ENCODE measurements at places on chromosomes 1 and 21.

GRCh38 chr21:35488946-35489345 lies 439.8 kb upstream of the RUNX1 start:
- no peak for DNase-seq

DNA sequence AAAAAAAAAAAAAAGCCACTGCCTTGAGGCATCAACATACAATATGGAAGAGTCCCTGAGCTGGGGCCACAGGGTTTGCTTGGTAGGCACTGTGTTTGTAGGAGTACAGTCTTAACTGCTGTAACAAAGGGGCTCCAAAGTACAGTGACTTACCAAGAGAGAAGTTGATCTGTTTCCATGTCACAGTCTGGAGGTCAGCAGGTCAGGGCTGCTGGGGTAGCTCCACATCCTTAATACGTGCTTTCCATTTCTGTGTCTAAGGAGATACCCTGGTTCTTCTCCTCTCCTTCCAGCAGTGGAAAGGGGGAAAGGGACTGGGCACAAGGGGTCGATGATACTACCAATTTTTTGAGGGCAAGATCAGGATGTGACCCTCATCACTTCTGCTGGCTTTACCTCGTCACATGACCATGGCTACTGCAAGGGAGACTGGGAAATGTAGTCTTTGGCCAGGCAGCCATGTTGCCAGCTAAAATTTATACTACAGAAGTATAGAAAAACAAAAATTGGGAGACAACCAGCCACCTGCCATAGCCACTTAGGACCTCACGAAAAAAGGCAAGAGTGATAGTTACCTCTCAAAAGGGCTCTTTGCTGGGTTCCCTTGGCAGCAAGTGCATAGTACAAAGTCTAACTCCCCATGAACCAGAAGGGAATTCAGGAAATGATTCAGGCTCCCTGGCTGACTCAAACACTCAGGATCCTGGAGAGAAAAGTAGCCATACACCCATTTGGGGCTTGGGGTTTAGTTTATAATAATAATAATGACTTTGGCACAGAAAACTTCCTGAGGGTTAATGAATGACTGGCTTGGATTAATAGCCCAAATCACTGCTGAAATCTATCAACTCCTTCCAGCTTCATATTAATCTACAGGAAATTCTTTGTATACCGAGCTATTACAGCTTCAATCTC lies 52.7 kb upstream of the ATP5PO start:
- DNase-seq = no peak

GRCh38 chr1:77146270-77146669 lies 73.0 kb downstream of the PIGK start:
- no peak for DNase-seq

DNA sequence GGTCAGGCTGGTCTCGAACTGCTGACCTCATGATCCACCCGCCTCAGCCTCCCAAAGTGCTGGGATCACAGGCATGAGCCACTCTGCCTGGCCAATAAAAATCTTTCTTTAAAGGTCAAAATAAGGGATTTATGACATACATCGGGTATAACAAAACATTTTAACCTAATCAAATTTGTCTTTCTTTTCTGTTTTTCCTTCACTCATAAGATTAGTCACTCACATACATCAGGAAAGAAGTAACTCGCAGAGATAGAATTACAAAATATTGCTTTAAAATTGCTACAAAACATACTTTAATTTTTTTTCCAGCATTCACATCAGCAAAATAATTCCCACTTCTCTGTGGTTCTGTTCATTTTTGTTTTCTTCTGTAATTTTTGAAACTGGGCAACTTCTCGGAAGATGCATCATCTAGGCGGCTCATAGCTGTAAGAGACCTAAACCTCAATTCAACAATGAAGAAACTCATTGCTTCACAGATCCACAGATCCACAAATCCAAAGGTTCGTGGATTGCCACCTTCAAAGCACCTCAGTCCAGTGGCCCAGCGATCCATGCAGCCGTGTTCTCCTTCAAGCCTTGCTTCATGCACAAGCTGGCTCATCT lies 39.7 kb downstream of the NEK2 start:
- DNase-seq = no peak

GRCh38 chr1:28761189-28761588 lies 24.4 kb downstream of the YTHDF2 start:
- no peak for DNase-seq

DNA sequence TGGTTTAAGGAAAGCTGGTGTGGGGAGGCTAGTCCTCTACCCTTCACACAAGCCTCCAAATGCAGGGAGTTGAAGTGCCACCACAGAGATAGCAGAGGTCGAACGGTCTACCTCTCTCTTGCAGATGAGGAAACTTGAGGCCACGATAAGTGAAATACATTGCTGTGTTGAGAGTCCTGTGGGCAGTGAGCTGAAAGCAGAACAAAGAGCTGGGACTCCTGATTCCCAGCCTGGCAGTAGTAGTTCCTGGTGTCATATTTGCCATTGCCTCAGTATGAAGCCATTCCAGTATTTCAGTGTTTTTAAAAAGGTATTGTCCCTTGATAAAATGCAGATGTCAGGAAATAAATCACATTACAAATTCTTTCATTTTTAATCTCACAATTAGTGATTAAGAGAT lies 28.6 kb downstream of the AK4 start:
- no peak for DNase-seq

- DNase-seq = no peak
Measured at GRCh38 chr1:22282364-22282995, 139.6 kb upstream of the WNT4 start.

- no peak for DNase-seq
Measured at GRCh38 chr1:231279081-231279480, 38.1 kb downstream of the GNPAT start.

- DNase-seq = no peak
Measured at GRCh38 chr1:86756062-86756406, 51.7 kb downstream of the SH3GLB1 start.

DNA sequence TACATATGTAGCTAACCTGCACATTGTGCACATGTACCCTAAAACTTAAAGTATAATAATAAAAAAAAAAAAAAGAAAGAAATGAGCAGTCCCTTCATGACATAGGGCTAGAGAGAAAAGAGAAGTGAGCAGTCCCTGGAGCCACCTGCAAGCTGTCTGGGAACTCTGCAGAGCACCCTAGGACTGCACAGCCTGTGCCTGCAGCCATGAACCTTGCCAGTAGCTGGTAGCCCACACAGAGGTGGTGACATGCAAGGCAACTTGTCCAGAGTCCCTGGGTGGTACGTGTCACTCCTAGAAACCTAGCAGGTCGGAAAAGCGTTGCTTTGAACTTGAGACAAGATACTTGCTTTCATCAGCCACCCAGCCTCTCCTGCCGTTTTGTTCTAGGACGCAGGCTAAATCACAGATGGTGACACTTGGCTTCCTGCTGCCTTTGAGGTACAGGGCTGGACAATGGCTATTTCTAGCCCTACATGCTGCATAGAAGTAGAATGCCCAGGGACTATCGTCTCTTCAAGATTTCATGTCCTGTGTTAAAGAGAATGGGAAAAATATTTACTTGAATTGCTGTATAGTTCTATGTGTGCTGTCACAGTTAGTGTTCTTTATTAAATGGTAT lies 260.9 kb downstream of the LTN1 start:
- no peak for DNase-seq

DNA sequence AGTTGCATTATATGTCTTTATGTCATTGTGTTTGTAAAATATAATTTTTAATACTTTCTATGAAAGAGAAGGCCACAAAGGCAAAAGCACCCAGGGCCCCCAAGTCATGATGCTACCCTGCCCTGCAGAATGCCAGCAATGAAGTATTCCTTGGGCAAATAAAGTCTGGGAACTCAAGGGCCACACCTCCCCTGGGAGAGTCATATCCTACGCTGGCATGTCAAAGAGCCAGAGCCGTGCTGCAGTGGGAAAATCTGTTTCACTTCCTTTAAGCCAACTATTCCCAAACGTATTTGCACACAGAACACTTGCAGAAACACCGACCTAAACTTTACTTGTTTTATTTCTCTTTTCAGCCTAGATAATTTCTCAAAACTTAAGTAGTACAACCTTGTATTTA lies 98.4 kb upstream of the KAZN start:
- DNase-seq = no peak

DNA sequence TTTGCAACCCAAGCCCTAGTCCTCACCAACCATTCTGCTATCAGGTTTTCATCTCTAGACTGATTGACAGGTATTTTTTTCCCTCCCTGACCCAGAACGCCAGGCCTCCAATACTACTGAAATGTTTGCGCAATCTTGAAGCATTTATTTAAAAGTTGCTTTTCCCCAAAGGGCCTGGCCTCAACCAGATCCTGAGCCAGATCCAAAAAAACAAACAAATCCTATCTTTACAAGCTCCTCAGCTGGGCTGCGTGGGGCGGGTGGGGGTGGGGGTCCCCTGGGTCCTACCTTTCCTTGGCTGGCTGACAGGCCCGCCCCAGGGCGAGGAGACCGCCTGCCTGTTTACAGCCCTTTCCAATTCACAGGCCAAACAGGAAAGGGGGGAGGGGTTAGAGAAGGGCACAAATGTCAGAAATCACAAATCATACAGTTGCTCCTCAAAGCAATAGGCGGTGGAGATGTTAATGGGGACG lies 98.8 kb downstream of the FOXD2 start:
- DNase-seq = no peak

GRCh38 chr1:64072089-64072793 lies 131.2 kb upstream of the UBE2U start:
- no peak for DNase-seq

GRCh38 chr1:58932859-58933598 lies 149.2 kb upstream of the JUN start:
- no peak for DNase-seq

- DNase-seq = no peak
Measured at GRCh38 chr1:12035312-12035711, 16.0 kb downstream of the MIIP start.

DNA sequence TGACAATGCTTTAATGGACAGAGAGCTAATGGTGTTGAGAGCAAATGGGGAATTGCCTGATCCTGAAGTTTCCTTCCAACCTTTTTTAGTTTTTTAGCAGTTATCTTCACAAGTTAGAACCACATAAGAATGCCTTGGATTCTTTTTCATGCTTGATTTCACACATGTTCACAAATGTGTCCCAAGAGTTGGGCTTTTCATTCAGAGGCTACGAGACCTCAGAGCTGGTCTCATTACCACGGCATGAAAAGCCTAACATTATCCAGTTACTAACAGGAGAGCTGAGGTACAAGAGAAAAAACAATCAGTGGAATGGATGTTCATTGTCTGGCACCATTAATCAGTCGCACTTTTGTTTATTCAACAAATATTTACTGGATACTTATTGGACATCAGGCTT lies 340.6 kb downstream of the ZNF326 start:
- no peak for DNase-seq

GRCh38 chr1:231055271-231055670 lies 15.2 kb upstream of the FAM89A start:
- no peak for DNase-seq

DNA sequence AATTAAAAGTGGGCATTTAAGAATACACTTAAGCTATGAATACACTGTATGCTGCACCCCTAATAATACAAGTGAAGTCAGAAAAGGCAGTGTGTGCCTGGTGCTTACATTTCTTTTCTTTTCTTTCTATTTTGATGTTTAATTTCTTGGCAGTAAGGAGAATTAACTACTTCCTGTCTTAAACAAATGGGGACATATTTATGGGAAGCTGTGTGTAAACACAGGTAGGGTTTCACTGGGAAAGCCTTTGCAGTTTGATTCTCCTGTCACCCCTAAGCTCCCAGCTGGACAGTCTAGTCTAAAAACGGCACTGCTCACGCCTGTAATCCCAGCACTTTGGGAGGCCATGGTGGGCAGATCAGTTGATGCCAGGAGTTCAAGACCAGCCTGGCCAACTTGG lies 146.0 kb downstream of the MIS18A start:
- DNase-seq = no peak

DNA sequence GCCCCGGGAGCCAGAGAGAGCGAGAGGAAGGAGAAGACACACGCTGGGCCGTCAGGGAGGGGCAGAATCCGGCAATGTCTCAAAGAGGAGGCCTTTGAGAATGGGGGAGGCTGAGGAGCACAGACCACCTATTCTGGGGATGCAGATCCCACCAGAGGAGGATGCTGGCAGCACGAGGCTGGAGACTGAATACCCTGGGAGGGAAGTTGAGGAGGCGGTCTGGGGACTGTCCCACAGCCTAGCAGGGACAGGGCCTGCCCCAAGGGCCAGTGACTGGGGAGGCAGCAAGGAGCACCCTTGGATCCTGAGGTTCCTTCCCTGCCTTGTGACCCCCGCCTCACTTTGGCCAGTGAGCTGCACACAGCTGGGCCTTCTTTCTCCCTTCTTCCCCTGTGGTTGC lies 49.2 kb downstream of the SLC37A1 start:
- DNase-seq = no peak

GRCh38 chr1:174982971-174983689 lies 16.6 kb upstream of the CACYBP start:
- DNase-seq = peak; percentile 36

GRCh38 chr1:89453123-89453972 lies 71.3 kb upstream of the LRRC8B start:
- no peak for DNase-seq

- DNase-seq = no peak
Measured at GRCh38 chr1:108862017-108862610, 5.2 kb upstream of the AKNAD1 start.

DNA sequence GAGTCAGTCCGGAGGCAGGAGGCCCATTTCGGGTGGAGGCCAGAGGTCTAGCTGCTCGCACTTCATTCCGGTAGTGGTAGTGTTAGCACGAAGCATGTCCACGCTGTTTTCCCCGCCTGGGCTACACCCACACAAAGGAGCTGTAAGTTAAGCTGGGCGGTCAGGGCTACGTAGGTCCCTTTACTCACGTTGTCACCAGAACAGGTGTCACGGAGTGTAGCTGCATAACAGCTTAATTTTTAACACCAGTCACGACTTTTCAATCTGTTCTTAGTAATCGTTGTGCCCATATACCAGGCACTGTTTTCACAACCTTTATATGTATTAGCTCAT lies 15.6 kb downstream of the HLX start:
- DNase-seq = no peak

- DNase-seq = no peak
Measured at GRCh38 chr21:45182958-45183357, 104.7 kb downstream of the POFUT2 start.

DNA sequence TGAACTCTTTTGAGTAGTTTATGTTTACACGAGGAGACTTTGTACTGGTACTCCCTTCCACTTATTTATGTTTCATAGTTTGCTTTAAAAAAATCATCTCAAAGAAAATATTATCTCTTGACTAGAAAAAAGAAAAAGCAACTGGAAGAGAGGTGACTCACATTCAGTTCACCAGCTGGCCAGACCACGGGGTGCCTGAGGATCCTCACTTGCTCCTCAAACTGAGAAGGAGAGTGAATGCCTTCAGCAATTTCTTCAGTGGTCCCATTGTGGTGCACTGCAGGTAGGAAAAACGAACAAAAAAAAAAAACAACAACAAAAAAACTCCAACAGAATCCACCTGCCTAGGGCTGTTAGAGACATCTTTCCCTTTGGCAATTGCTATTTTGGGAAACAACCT lies 102.9 kb downstream of the PTPRC start:
- DNase-seq = no peak

- no peak for DNase-seq
Measured at GRCh38 chr1:156257711-156258110, 9.9 kb upstream of the PAQR6 start.

GRCh38 chr21:41112740-41113692 lies 54.9 kb upstream of the BACE2 start:
- no peak for DNase-seq

All from NCI-H1048 (cell line).